ENCODE measurements at places on chromosomes 1 and 21. TPM values are rescaled to one million over a fixed set of nuclear protein-coding genes. Genes with fewer than 3 reads are reported as not detected.

- no peak for DNase-seq
Measured at GRCh38 chr1:30969903-30970302, 61.3 kb upstream of the SDC3 start.

DNA sequence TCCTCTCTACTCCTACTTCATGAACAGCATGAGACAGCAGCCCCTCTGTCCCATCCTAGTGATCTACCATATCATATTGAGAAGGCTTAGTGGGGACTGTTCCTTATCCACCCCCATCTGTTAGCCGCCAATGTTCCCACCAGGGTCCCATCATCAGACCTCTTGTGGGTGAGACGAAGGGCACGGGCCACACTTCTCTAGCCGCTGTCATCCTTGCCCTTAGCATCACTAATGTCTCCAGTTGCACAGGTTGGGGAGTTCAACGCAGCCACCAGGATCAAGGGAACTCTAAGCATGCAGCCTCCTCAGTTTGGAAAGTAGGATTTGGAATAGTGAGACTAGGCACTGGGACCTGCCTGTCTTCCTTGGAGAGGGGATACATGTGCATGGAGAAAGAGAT, 20.1 kb downstream of the INKA2 start:
- DNase-seq: no peak

- DNase-seq: peak; percentile 76
Measured at GRCh38 chr1:205448540-205449253, 7.1 kb downstream of the BLACAT1 start.

GRCh38 chr1:106621853-106622252, 434.6 kb upstream of the PRMT6 start:
- no peak for DNase-seq

DNA sequence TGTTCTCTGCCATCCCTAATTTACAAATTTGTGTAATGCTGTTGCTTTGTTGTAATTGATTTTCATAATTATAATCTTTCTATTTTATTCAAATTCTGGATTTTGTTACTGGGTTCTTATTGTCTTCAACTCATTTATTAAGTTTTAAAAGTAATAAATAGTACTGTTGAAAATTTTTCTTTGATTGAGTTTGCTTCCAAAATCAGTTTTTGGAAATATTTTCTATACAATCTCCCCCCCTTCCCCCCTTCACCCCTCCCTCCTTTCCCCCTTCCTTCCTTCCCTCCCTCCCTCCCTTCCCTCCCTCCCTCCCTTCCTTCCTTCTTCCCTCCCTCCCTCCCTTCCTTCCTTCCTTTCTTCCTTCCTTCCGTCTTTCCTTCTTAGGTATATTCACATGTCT, 6.0 kb upstream of the TMPRSS15 start:
- no peak for DNase-seq

GRCh38 chr21:15506086-15506485, 223.7 kb upstream of the USP25 start:
- no peak for DNase-seq

DNA sequence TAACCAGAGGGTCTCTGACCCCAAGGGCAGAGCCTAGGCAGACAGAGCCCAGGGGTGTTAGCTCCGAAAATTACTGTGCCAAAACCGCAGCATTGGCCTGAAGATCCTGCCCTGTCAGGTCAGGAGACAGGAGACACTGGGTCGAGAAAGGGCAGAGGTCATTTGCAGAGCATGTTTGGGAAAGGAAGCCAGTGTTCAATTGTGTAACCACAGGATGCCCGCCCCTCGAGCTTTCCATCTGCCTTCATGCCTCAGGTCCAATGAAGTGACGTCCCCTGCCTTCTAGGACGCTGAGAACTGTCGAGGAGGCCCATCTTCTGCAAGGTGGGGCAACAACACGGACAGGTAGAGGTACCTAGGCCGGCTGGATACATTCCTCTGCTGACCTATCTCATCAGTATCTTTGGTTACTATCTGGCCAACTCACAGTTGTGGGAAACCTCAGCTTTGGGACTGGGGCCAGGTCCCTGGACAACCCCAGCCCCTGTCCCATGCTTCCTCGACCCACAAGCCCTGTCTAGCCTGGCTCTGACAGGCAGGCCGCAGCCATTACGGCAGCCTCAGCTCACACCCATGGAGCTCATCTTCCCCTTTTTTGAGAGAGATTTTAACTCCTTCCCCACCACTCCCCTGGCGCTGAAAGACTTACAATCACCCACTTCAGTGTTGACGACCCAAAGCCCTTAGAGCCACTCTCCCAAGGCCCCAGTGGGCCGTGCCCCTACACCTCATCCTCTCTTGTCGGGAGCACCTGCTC, 1.3 kb downstream of the ARL8A start:
- DNase-seq: no peak

DNA sequence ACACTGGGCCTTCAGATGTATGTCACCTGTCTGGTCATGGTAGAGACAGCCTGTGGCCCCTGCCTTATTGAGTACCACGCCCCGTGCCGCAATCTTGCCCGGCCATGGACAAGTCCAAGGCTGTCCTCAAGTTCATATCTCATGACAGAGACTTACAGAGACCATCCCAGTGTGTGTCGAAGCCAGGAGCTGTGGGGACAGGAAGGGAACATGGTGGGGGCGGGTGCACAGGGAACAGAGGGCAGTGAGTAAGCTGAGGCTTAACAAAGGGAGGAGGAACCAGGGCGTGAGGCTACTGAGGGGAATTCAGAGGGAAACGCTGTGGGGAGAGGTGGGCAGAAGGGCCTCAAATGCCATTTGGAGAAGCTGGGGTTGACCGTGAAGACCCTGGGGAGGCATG, 75.8 kb downstream of the ALPL start:
- DNase-seq: no peak

DNA sequence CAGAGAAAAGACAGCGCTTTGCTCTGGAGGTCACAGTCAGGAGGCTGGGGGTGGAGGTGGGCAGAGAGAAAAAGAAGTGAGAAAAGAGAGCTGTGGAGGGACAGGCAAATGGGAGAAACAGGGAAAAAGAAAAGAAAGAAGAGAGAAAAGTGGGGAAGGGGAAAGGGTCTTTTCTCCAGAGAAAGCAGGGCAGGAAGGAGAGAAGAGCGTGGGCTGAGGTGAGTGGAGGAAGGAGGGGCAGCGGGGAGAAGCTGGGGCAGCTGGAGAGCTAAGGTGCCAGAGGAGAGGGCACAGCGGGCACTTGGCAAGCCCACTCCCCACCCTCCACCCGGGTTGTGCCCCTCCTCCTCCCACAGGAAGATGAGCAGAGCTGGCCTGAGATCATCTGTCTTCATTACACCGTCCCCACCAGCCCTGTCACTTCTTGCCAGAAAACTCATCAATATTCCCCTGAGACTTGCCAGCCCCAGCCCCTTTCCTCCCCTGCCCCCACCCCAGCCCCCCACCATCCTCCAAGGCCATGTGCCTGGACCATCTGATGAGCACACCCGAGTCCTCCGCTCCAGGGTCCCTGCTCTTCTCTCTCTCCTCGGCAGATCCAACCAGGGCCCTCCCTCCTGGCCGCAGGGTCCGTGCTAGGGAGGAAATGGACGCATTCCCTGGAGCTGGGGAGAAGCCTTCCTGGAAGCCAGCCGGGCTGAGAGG, 17.0 kb upstream of the BLACAT1 start:
- no peak for DNase-seq

Gene GPR25
- not detected for total RNA-seq

Gene GTF2B
- total RNA-seq: 16.8 TPM

Measured in WTC11 (cell line).